Stimulated activated CD4-positive, alpha-beta T cell treated with anti-CD3 and anti-CD28 coated beads, Interleukin-1b, Interleukin-23, amount 100 ng/mL, for 1 hour (primary cell): ENCODE measurements at places on chromosomes 16 and 17.

- DNase-seq: no peak
These were observed 43.3 kb downstream of the POLR3K start for GRCh38 chr16:9903-10665.

DNA sequence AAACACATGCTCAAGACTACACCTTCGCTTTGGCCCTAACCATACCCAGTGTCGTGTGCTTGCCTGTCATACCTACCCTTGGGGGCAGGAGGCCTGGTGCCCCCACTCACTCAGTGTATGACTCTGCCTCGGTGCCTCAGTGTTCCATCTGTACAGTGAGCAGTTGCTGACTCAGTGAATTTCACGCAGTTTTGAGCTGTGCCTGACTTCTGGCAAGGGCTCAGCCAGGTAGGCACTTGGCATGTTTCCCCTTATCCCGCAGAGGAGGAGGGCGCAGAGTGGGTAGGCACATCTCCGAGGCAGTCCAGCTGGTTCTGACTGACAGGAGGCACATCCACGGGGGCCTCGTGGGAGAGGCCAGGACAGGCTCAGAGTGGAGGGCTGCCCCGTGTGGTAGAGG is 148.9 kb upstream of the CIBAR2 start:
- no peak for DNase-seq

DNA sequence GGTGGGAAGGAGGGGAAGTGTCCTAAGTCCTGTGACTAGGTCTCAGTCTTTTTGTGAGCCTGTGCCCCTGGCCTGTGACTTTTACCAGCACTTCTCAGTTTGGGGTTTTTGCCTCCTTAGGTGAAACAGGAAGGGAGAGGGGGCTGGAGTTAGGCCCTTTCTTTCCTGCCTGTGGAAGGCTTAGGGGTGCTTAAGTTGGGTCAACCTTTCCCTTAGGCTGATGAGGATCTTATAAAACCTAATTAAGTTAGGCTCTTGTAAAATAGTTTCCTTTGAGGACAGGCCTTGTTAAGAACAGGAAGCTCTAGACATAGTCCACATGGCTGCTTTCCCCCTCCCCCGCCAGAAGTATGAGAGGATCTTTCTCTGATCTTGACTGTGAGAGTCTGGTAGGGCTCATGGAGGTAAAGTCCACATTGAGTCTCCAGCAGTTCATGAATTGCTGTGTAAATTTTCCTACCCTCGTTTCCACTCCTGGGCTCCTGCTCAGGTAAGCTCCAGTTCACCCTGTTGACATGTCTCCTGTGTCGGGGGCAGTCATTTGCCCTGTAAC is 17.0 kb upstream of the DNASE1 start:
- DNase-seq: no peak

DNA sequence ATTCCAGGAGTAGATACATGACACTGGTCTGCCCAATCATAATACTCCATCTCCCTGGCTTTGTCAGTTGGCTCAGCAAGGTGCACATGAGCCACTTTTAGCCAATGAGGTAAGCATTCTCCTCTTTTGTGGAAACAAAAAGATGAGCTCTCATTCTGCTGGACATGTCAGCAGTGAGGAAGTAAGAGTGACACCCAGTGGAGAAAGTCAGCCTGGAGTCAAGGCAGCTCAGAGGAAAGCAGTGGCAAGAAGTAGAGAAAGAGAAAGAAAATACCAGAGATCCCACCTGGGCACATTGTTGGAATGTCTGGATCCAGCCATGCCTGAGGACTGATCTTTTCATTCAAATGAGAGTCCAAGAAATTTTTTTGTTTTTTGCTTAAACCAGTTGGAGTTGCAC is 496.9 kb upstream of the C16orf82 start:
- DNase-seq: no peak

- no peak for DNase-seq
These were observed 28.5 kb downstream of the CUEDC1 start for GRCh38 chr17:57926723-57927047.

DNA sequence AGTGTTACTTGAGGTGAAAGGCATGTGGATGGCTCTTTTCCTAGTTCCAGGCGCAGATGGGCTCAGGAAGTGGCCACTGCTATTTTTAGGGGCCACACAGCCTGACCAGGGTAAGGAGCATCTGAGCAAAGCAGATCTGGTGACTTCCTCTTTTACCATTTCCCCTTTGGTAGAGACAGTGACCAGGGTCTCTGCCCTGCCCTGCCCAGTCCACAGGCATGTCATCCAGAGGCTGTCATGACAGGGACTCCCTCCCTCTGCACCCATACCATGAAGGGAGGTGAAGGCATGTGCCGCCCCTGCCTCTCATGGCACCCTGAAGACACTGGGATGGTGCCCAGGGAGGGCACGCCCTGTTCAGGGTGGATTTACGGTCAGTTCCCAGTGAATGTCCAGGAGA is 2.2 kb downstream of the PLA2G15 start:
- DNase-seq: no peak

GRCh38 chr17:68512960-68513474 is 787 bp downstream of the PRKAR1A start:
- DNase-seq: no peak

- DNase-seq: no peak
These were observed 4.9 kb downstream of the WSCD1 start for GRCh38 chr17:6075050-6075449.

- DNase-seq: no peak
These were observed 252.3 kb downstream of the SHISA9 start for GRCh38 chr16:13153696-13154095.

GRCh38 chr17:28261219-28261618 is 57.8 kb upstream of the TMEM97 start:
- no peak for DNase-seq

DNA sequence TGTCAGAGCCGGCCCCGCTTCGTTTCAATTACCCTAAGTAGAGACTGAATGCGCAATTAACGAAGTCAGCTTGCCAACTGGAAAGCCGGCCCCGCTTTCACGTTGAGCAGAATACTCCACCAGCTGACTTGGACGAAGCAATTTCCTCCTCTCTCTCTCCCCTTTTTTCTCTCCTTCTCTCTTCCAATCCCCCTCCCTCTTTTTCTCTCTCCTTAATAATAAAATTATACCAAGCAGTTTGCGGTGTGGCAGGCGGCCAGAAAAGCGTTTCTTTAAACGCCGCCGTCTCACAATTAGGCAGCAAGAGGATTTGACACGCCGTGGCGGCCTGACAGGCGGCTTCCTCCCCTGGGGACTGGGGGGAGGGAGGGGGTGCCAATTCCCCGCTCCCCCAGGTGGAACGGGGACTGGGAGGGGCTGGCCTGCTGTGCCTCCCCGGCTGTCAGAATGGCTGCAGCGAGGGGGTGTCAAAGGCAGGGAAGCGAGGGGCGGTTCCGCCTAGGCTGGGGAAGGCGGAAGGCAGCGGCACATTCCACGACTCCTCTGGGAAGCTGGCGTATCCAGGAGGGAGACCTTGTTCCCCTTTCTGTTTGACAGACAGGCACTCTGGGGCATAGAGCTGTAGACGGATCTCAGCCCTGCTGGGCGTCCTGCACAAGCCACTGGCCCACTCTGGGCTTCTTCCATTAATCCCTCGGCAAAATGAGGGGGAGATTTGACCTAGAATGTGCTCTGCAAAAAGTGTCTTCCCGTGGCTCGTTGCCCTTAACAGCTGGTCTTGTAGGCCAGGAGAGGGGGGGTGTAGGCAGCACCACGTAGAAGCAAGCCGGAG is 52.7 kb downstream of the SREBF1 start:
- DNase-seq: no peak

- no peak for DNase-seq
These were observed 19.6 kb downstream of the DNAH17 start for GRCh38 chr17:78557598-78558039.

DNA sequence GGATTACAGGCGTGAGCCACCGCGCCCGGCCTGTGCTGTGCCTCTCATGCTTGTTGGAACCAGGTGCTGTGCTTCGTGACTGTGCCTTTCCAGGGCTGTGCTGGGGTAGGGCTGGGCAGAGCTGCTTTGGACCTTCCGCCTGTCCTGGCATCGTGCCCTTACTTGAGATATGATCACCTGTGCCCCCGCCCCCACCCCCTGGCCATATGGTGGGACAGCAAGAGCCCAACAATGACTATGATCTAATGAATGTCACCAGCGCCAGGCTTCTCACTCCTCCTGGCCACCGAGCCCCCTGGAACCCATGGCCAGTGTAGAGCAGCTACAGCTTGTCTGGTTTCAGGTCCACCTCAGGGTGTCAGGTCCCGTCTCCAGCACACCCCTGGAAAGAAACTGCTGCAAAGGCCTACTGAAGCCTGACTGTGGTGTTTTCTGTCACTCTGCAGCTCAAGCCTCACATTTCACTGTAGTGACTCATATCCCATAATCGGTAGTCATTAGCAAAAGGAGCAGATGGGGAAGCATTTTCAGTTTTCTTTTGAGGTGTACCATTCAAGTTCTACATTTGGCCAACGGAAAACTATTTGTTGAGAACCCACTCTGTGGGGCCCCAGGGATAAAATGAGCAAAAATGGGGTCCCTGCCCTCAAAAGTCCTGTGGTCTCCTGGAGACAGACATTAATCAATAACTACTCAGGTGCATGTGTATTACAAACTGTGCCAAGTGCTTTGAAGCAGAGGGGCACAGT is 22.1 kb downstream of the FCSK start:
- DNase-seq: no peak

DNA sequence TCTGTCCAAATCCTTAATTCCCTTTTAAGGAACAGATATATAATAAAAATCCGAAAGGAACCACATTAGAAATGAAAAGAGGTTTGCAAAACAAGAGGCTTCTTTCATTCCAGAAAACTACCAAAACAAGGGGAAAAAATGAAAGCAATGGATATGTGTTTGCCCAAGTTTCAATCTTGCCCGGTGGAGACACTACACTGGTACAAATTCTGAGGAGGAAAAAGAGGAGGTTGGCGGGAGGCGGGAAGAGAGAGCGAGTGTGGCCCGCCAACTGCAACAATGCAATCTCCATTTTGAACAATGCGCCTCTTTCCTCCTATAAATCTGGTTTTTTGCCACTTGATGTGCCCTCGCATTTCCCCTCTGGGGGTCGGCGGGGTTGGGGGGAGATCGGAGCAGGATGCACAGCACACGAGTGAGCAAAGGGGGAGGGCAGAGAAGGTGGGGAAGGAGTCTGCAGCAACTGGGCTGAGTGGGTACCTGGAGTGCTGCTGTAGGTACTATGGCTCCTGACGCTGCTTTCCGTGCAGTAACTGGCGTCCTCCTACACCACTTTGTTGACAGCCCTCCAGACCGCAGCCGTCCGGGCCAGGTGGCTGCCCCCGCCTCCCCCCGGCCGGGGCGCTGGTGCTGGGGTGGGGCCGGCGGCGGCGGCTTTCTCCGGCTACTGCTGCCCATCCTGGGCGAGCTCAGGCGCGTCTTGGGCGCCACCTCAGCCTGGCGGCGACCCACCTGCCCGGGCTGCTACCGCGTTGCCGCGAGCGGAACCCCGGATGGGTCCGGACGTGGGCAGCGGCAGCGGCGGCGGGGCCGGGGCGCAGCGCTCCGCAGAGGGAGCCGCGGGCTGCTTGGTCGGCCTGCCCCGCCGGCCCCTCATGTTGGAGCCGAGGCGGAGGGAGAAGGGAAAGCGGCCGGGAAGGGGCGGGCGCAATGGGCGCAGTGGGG is 93.8 kb upstream of the PLEKHM1 start:
- DNase-seq: peak; percentile 30

DNA sequence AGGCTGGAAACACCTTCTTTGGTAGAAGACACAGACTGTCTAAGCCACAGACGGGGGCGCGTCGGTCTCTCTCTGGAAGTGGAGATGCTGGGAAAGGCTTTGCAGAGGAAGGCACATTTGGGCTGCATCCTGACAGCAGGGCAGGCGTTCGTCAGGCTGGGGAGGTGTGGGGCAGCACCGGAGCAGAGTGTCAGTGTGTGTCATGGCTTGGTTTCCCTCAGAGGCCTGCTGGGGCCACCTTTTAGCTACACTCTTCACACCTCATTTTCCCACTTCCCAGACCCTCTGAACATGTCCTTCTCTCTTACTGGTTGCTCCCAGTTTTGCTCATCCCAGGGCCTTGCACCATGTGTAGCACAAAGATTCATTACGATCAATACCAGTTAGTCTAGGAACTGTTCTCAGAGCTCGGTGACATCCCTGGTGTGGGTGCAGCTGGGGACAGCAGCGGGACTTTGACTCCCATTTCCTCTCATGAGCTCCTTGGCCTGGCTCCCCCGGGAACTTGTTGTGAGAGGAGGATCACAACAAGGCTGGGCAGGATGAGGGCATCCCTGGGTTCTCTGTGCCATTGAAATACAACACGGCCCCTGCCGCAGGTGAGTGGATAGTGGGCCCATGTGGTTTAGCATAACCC is 33.1 kb downstream of the SMARCE1 start:
- no peak for DNase-seq

GRCh38 chr17:4562015-4562969 is 1.9 kb upstream of the GGT6 start:
- no peak for DNase-seq

DNA sequence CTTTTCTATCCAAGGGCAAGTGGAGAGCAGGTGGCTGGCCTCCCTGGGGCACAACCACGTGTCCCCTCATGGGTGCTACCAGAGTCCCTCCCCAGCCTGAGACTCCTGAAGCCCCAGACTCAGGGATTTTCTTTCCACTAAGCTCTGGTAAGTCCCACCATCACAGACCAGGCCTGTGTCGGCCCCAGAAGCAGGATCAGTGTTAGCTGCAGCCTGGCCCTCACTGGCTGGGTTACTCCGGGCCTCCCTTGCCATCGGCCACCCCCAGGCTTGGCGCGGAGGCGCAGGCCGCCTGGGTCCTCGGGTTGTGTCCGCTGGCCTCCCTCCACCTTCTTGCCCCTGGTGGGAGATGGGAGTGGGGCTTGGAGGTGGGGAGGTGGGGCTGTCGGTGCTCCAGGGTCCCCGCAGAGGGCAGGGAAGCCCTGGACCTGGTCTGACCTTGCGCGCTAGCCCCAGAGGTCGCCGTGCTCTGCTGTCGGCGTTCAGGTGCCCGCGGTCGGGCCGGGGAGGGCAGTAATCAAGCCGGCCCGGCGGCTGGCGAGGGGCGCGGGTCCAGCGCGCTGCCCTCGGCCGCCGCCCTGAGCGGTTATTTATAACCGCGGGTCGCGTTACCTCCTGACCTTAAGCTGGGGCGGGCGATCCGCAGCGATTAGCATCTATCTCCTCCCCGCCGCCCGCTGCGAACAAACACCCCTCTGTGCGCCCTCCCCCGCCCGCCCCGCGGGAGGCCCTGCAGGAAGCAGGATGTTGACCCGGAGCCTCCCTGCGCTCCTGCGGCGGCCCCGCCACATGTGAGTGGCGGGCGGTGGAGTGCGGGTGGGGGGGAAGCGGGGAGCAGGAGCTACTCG is 78.1 kb upstream of the TOB1 start:
- peak; percentile 48 for DNase-seq

DNA sequence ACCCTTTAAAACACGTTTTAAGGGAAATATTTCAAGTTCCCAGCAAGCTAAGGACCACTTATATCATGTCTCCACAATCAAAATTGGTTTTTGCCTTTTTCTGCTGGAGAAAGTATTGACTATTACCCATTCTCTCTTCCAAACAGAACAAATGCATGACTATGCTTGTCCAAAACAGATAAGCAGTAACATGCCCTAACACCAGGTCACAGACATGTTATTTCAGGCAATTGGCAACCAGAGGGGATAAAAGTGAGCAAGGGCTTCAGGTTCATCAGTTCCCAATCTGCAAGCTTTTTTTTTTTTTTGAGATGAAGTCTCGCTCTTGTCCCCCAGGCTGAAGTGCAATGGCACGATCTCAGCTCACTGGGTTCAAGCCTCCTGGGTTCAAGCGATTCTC is 15.0 kb downstream of the SKA2 start:
- DNase-seq: no peak
